Cardiac septum (tissue), 1 donor: ENCODE measurements at places on chromosomes 12 and 14. TPM values are rescaled to one million over a fixed set of nuclear protein-coding genes. Genes with fewer than 3 reads are reported as not detected.

TBC1D30 gene
- total RNA-seq, result 1.8 TPM

PTPN21 gene
- total RNA-seq, result 56.8 TPM

MYH7 gene
- total RNA-seq, result 13,582 TPM

FBXO34 gene
- total RNA-seq, result 17.4 TPM

PRB2 gene
- not detected for total RNA-seq

WSB2 gene
- total RNA-seq, result 95.3 TPM

NPAS3 gene
- total RNA-seq, result 4.9 TPM

FOXG1 gene
- not detected for total RNA-seq

CTSG gene
- 2.2 TPM for total RNA-seq

ZC2HC1C gene
- 5.2 TPM for total RNA-seq

ZNF891 gene
- 1.1 TPM for total RNA-seq

KLHL33 gene
- 0.35 TPM for total RNA-seq

KCNA5 gene
- total RNA-seq, result 3.2 TPM

NOVA1 gene
- 4.4 TPM for total RNA-seq

KRT75 gene
- total RNA-seq, result not detected

DNAH10 gene
- total RNA-seq, result 0.73 TPM

TAS2R9 gene
- total RNA-seq, result not detected
